Subcutaneous preadipocyte (primary cell): ENCODE measurements at places on chromosomes 13 and 19. TPM values are rescaled to one million over a fixed set of nuclear protein-coding genes. Genes with fewer than 3 reads are reported as not detected.

The C19orf81 gene
- total RNA-seq, result not detected in 2 replicates

The PINLYP gene
- total RNA-seq, result 2.0 and 3.3 TPM in 2 replicates

The GPC6 gene
- 26.2 and 29.8 TPM in 2 replicates for total RNA-seq

The KIR3DL1 gene
- not detected in 2 replicates for total RNA-seq

The GRIN2D gene
- total RNA-seq, result 0.37 and 0.78 TPM in 2 replicates

The FPR3 gene
- not detected in 2 replicates for total RNA-seq

The CCDC8 gene
- 15.4 and 20.9 TPM in 2 replicates for total RNA-seq

The S1PR5 gene
- total RNA-seq, result 0.20 and 0.37 TPM in 2 replicates
